ENCODE measurements at places on chromosomes 2 and 18.

GRCh38 chr2:8679827-8680731 is 1.8 kb upstream of the ID2 start:
- DNase-seq, result no peak

- no peak for DNase-seq
These were observed 11.0 kb upstream of the DUSP2 start for GRCh38 chr2:96156011-96156820.

DNA sequence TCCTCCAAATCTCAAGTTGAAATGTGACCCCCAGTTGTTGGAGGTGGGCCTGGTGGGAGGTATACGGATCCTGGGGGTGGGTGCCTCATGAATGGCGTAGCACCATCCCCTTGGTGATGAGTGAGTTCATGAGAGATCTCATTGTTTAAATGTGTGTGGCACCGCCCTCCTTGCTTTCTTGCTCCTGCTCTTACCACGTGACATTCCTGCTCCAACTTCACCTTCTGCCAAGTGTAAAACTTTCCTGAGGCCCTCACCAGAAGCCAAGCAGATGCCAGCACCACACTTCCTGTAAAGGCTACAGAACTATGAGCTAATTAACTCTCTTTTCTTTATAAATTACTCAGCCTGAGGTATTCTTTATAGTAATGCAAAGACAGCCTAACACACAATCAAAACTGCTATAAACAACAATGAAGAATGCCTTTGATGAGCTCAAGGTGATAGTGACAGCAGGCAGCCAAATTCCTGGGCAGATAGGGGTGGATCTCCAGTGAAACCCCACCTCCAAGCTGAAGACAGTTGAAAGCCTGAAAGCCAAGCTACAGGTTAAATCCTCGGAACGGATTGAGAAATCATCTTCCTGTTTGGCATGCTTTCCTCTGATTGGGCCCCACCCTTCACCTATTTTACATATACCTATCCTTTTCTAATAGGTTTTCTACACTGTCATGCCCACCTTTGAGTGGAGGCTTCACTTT is 26.9 kb downstream of the MCEE start:
- DNase-seq, result no peak

DNA sequence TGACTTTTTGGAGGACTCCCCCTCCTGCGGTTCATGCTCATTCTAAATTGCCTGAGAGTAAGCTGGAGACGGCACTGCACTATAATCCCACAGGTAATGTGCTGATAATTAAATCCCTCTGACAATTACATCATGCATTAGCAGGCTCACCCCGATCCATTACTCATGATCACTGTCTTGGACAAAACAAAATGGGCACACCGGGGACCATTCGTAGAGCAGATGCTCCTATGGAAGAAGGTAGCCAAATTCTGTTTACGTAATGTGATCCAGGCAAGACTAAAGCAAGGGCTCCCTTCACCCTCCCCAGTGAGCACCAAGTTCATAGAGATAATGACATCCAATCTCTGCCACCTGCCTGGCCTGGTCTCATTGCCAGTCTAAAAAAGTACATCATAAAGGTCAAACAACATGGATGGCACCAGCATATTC is 657.1 kb upstream of the SOX11 start:
- DNase-seq, result no peak

- no peak for DNase-seq
These were observed 6.2 kb downstream of the APOB start for GRCh38 chr2:21037671-21038108.

GRCh38 chr2:165864296-165864695 is 70.2 kb upstream of the GALNT3 start:
- no peak for DNase-seq

DNA sequence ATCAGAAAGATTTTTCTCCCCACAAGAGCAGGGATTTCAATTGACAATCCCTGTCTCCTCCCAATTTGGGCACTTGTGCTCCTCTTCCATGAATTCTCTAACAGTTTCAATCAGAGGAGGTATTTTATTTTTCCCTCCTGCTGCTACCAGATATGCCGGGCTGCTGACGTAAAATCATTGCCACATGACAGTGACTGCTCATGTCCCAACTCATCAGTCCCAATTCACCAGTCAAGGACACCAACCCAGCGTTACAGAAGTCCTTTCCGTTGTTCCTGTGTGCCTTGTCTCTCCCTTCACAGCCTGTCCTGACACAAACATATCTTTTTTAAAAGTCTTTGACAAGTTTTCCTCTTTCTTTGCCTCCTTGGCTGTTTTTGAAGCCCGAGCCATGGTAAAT is 540.2 kb downstream of the LRP1B start:
- no peak for DNase-seq

DNA sequence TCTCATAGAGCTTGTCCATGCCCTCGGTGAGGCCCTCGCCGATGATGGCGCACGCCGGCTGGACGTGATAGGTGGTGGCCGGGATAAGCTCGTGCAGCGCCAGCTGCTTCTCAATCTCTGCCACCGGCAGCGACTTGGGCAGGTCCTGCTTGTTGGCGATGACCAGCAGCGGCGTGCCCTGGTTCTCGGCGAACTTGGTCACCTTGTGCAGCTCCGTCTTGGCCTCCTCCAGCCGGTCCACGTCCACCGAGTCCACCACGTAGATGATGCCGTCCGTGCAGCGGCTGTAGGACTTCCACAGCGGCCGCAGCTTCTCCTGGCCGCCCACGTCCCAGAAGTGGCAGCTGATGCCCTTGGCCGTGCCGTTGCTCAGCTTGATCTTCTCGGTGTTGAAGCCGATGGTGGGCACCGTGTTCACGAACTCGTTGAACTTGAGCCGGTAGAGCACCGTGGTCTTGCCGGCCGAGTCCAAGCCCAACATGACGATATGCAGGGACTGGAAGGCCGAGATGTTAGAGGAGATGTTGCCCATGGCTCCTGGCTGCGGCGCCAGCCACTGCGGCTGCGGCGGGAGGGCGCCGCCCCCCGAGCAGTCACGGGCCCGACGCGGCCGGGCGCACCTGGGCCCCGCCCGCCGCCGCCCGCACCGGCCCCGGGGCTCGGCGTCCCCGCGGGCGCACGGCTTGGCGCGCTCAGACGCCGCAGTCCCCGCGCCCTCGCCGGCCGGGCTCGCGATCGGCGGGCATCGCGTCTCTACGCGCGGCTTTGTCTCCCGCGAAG is 636 bp downstream of the ARL4C start:
- no peak for DNase-seq

Data from stimulated activated CD4-positive, alpha-beta T cell treated with anti-CD3 and anti-CD28 coated beads, Interleukin-15, amount 100 ng/mL, for 1 hour (primary cell).